Bronchial epithelial cell (primary cell): ENCODE measurements at places on chromosomes 7 and 10. TPM values are rescaled to one million over a fixed set of nuclear protein-coding genes. Genes with fewer than 3 reads are reported as not detected.

DNA sequence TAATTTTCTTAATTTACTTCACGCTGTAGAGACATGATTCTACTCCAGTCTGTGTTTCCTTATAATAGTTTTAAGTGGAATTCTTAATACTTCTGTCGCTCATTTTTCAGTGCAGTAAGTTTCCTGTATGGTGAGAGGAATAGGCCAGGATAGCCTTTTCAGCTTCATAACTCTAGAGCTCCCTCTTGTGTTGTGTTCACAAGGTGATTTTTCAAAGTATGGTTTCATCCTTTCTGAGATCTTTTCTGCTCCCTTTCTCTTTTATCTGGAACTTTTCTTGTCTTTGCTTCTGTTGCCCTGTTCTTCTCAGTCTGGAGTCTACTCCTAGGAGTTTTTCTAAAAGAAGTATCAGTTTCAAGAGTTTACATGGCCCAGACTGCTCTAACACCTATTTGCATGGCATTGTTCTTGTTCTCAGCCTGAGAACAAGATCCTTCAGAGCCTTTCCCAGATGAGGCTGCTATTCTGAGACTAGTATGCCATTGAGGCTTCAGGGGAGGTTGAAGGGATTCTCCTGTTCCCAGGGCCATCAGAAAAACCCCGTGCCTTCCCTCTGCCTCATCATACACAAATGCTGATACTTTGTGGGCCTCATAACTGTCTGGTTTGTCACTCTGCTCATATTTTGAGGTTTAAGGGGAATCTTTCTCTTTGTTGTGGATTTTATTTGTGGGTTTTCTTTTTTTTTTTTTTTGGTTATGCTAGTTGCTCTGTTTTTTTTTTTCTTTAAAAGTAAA is 21.8 kb downstream of the NET1 start:
- DNase-seq: peak; percentile 60

DNA sequence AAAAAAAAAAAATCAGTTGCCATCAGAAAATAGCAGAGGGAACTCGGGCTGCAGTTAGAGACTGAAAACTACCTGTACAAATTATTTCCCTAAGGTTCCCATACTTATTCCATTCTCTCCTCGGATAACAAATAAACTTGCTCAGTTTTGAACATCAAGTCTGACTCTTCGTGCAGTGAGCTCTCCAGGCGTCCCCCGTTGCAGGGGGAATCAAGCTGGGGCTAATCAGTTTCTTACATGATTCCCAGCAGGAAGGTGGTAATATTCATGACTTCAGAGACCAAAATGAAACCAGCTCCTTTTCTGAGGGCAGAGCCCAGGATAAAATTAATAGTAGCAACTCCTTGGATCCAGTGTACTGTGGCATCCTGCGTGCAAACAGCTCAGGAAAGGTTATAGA is 135.3 kb downstream of the FRMD4A start:
- DNase-seq: no peak

DNA sequence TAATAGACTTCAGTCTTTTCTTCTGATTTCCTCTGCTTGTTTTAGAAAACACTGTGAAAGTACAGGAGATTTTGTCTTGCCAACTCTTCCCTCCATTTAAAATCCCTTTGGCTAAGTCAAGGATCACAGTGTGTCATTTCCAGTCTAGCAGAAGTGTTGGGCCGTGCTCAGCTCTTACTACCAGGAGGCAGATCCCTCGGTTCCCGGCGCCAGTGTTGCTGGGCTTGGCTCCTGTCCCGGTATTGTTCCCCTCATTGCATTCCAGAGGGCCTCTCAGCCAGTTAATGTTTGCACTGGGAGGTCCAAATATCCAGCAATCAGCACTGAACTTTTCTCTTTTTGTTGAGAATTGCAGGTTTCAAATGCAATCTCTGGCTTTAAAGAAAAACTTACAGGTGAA is 612.1 kb upstream of the MGMT start:
- DNase-seq: no peak

DNA sequence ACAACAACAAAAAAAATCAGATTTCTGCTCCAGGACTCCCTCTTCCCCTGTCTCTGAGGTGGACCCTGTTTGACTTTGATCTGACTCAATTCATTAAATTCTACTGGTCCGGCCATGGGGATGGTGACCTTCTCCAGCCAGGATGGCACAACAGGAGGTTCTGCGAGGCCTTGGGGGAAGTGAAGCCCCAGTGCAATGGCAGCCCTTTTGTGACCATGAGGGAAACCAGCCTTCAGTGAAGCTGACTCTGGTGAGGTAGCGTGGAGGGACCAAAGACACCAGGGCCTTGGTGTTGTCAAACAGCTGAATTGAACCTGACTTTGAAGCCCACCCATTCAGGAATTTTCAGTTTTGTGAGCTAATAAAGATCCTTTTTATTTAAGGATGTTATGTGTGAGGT is 44.5 kb downstream of the NPTX2 start:
- DNase-seq: no peak

MDFIC gene
- 8.7 and 9.7 TPM in 2 replicates for total RNA-seq

- DNase-seq: no peak
Measured at GRCh38 chr10:117339979-117340378, 35.3 kb downstream of the PDZD8 start.

DNA sequence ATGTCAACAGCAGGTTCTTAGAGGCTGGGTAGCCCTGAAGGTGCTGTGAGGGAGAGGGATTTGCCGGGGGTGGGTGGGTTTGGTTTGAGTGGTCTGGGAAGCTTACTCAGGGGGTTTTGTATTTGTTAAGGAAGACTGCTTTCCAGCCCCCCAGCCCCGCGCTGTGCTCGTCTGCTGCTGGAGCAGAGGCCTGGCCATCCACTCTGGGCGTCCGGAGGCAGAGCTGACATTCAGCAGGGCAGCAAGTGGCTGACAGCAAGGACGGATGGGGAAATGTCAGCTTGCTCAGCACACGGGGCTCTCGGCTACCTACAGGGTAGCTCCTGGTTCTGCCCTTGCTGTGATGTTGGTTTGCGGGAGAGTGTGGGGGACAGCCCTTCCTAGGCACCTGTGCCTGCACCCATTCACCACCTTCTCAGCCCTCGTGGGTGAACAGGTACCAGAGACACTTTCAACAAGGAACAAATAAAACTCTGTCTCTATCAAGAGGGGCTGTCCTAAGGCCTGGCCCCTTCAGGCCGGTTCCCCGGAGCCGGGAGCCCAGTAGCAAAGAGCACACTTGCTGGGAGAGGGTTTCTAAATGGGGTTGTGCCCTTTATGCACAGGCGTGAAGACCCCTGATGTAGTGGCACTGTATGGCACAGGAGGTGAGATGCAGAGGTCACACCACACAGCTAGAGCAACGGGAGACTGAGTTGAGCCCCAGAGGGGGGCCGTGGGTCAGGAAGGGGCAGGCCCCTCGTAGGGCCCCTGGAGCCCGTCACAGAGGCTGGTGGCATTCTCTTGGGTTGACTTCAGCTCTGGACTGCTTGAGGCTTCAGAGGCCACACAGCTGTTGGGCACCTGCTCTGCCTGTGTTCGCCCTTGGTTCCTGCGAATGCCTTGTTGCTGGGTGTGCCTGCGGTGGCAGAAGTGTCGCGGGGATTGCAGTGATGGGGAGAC is 72.2 kb upstream of the SHH start:
- no peak for DNase-seq

- no peak for DNase-seq
Measured at GRCh38 chr10:88911851-88912250, 31.8 kb downstream of the STAMBPL1 start.

DNA sequence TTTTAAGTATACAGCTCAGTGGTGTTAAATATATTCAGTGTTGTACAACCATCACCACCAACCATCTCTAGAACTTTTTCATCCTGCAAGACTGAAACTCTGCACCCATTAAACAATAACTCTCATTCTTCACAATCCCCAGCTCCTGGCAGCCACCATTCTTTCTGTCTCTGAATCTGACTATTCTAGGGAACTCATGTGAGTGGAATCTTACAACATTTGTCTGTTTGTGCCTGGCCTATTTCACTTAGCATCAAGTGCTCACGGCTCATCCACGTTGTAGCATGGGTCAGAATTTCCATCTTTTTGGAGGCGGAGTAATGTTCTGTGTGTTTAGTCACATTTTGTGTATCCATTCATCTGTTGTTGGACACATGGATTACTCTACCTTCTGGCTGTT is 40.8 kb upstream of the PFKFB3 start:
- DNase-seq: no peak

- no peak for DNase-seq
Measured at GRCh38 chr10:6053816-6054631, 8.1 kb downstream of the IL2RA start.

DNA sequence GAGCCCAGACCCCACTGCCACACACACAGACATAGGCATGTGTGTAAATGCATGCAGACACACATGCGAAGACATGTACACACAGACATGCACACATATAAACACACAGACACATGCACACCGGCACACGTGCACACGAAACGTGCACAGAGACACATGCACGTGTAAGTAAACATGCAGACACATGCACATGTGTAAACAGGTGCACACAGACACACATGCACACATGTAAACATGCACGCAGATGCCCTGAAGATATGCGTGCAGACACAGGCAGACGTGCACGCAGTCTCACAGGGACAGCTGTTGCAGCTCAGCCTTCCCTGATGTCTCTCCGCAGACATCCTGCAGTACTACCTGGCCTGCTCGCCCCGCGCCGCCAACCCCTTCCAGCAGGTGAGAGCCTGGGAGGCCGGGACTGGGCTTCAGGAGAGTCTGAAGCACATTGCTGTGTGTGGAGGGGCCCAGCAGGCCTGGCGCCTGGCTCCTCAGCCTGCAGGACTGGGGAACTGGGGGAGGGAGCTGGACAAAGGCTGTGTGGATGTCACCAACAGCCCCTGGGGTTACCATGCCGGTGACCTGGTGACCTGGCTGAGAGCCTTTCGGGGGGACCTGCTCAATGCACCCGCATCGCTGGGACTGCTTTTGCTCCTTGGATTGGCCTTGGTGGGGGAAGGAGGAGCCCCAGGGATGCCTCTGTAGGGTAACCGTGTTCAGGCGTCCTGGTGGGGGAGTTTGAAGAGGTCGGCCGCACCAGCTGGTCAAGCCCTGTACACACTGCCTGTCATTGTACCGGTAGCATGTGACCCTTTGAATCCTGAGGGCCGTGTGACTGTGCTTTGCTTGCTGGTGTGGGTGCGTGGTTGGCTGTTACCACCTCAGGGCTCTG is 20.3 kb downstream of the TTYH3 start:
- no peak for DNase-seq

ZNF467 gene
- 0.26 and 3.5 TPM in 2 replicates for total RNA-seq
